Activated CD8-positive, alpha-beta memory T cell treated with anti-CD3 and anti-CD28 coated beads, Interleukin-2, amount 10 ng/mL, durations not matched to agents 7 days and 5 days (primary cell): ENCODE measurements at places on chromosomes 7 and 10. TPM values are rescaled to one million over a fixed set of nuclear protein-coding genes. Genes with fewer than 3 reads are reported as not detected.

The TEX47 gene
- total RNA-seq = not detected

The ASB13 gene
- total RNA-seq = 4.4 TPM

The OR2A12 gene
- total RNA-seq = not detected

The PAX2 gene
- total RNA-seq = not detected

The CNOT4 gene
- total RNA-seq = 21.1 TPM

The ALOX5 gene
- 8.9 TPM for total RNA-seq

The C7orf33 gene
- total RNA-seq = not detected

The MINDY4 gene
- total RNA-seq = 1.1 TPM

The FBH1 gene
- total RNA-seq = 66.3 TPM

The SPDYE11 gene
- total RNA-seq = not detected

The GPR146 gene
- total RNA-seq = 2.1 TPM

The BAMBI gene
- total RNA-seq = 1.0 TPM

The CALML3 gene
- total RNA-seq = not detected

The STEAP1 gene
- 0.75 TPM for total RNA-seq

The NHLRC2 gene
- total RNA-seq = 35.7 TPM

The RPEL1 gene
- total RNA-seq = not detected

The ARHGAP21 gene
- total RNA-seq = 32.7 TPM

The TMEM236 gene
- total RNA-seq = 0.12 TPM

The ACSL5 gene
- 58.1 TPM for total RNA-seq

The STRIP2 gene
- 19.0 TPM for total RNA-seq

The CFAP46 gene
- total RNA-seq = not detected

The SEMA3E gene
- not detected for total RNA-seq

The WNT2 gene
- total RNA-seq = not detected

The C10orf105 gene
- total RNA-seq = 0.18 TPM

The SPDYE5 gene
- not detected for total RNA-seq

The WNT16 gene
- total RNA-seq = not detected

The TRIM50 gene
- not detected for total RNA-seq

The CAV2 gene
- 0.26 TPM for total RNA-seq

The GDF2 gene
- not detected for total RNA-seq
